ENCODE measurements at places on chromosomes 1 and 21.

- no peak for DNase-seq
Measured at GRCh38 chr1:22359427-22359826, 92.2 kb upstream of the ZBTB40 start.

- no peak for DNase-seq
Measured at GRCh38 chr1:221200464-221200863, 321.2 kb downstream of the HLX start.

- DNase-seq, result no peak
Measured at GRCh38 chr1:220056374-220056773, 10.1 kb upstream of the EPRS1 start.

GRCh38 chr1:85284202-85284601, 7.8 kb upstream of the BCL10 start:
- DNase-seq, result no peak

DNA sequence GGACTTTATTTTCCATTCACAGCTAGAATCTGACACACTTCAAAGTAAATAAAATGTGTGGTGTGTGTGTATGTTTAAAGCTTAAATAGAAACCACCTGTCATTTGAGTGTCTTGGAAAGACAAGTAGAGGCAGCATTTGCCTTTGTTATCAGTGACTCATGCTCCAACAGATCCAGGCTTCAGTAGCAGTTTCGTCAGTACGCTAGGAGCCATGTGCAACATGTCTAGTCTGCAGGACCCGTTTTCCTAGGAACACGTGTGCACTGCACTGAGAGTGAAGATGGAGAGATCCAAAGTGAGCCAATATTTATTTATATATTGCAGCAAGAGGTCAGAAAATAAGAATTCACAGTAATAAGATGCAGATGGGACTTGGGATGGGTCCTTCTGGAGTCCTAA, 41.8 kb downstream of the SGIP1 start:
- no peak for DNase-seq

DNA sequence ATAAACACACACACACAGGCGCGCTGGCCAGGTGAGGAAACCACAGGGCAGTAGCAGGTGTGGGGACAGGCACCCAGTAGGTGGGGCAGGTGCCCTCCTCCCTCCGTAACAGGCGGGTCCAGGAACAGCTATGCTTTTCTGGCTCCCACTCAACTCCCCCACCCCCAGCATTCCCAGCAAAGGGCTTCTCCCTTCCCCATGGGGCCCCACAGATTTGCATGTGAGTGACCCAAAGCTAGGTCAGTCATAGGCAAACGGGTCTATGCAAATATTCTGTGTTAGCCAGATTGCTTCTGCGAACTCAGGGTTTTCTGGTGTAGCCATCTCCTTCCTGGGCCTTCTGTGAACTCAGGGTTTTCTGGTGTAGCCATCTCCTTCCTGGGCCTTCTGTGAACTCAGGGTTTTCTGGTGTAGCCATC, 114.2 kb downstream of the SIK1 start:
- DNase-seq, result no peak

DNA sequence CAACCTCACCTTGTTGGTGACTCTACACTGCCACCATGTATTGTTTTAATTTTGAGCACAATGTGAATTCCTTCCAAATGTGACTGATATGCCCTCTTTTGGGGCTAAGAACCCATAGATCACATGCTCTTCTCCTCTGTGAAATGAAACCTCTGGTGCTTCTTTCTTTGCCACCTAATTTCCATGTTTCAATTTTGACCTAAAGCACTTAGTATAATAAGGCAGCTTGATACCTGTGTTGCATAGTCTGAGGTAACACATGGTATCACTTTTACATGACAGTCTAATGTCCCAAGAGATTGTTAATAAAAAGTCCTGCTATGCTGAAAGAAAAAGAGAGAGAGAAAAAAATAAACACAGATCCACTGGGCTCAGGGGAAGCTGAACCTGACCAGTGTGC, 24.2 kb downstream of the CLEC20A start:
- DNase-seq, result no peak

DNA sequence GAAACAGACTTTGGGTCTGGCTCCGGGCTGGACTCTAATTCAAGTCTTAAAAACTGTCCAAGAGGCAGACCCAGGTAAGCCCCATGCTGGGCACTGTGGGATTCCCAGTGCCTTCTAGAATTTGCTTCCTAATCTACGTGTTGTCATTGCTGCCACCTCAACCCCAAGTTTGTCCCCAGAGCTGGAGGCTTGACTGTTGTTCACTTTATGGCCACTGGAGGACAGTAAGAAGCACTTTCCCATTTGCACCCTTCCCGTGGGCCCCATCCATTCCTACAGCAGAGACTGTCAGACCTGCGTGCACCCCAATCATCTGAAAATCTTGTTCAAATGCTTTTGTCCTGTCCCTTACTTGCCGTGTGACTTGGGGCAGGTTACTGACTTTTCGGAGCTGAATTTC, 29.4 kb upstream of the VASH2 start:
- DNase-seq, result no peak

DNA sequence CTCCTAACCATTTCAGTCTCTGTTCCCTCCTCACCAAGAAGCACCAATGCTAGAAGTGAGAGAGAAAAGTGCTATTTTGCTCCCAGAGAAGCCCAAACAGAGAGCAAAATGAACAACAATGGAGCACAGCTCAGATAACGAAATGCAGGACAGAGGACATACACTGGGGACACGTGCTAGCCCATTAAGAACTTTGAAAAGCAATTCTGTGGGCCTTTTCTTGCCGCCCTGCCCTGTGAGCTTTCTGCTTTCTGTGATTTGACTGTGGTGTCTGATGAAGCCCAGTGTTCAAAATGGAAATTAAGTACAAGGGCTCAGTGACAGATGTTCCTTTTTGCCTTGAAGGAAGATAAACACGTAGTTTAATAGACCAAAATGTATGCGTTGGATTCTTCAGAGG, 130.8 kb downstream of the S1PR1 start:
- DNase-seq, result no peak

DNA sequence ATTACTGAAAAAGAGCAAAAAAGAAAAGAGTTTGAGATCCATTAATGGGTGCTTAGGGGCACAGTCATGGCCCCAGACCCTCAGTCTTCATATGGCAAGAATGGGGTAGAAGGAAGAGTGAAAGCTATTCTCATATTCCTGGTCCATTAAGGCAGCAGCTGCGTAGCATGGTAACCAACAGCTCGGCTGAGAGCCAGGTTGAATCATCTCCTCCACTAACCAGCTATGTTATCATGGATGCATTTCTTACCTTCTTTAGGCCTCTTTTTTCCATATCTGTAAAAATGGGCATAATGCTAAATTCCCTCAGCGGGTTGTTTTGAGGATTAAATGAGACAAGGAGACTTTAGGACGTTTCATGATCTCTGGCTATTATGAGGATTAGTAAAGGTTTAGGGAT, 15.0 kb upstream of the SARS1 start:
- DNase-seq, result no peak

DNA sequence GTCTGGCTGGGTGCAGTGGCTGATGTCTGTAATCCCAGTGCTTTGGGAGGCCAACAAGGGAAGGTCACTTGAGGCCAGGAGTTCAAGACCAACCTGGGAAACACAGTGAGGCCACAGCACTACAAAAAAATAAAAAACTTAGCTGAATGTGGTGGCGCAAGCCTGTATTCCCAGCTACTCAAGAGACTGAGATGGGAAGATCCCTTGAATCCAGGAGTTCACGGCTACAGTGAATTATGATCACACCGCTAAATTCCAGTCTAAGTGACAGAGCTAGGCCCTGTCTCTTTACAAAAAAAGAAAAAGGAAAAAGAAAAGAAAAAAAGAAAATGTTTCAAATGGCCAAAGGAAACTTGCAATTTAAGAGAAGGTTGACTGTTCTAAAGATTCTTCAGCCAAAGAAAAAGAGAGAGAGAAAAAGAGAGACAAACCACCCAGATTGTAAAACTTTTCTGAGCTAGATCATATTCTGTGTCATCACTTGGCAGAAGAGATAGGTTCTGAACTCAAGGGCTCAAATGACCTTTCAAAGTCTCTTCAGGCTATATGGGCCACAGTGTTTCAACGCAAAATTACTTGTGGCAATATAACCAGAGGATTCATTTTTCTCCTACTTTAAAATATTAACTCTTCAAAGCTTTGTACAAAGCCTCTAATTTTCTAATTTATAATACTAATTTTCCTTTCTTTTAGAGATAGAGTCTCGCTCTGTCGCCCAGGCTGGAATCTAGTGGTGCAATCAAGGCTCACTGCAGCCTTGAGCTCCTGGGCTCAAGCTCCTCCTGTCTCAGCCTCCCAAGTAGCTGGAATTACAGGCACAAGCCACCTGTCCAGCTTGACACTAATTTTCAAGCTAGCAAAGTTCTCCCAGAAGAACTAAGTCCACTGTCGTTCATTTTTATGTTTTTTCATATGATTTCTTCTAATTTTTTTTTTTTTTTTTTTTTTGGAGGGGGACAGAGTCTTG, 20.5 kb downstream of the ARID4B start:
- no peak for DNase-seq
